ENCODE measurements at places on chromosomes 1 and 21.

- no peaks in the 10 kb centered on the region for H3K36me3 ChIP-seq
- DNase-seq = no peak
- H3K27ac ChIP-seq = no peak overlapping the region
These were observed 89.4 kb upstream of the IPO9 start for GRCh38 chr1:201739492-201740085.

DNA sequence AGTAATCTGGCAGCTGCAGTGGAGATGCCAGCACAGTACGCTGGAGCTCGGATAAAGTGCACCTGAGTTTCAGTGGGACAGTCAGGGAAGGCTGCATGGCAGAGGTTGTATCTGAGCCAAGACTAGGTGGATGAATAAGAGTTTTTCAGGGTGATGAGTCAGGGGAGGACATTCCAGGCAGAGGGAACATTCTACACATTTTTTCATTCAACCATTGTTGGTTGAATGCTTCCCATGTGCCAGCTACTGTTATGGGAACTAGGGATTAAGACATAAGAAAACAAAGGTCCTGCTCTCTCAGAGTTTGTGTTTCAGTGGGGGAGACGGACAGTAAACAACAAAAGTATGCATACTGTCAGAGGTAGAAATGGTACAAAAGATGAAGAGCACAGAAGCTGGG is 5.2 kb downstream of the LEPR start:
- peaks cover 45% of the 10 kb centered on the region for H3K36me3 ChIP-seq
- H3K27me3 ChIP-seq = no peaks in the 10 kb centered on the region
- H3K4me3 ChIP-seq = no peak overlapping the region
- DNase-seq = no peak
- H3K27ac ChIP-seq = no peak overlapping the region

GRCh38 chr1:158289811-158290210 is at the start of gene CD1C:
TSS of gene CD1C (plus strand) at chr1:158289923. CDS start at chr1:158290065, 142 bp downstream.
- no peak within 1 kb of the TSS for H3K4me3 ChIP-seq
- no peaks in the 10 kb centered on the region for H3K27me3 ChIP-seq
- no peak for DNase-seq
- no peak within 1 kb of the TSS for H3K27ac ChIP-seq
- no peaks in the 10 kb centered on the region for H3K36me3 ChIP-seq

GRCh38 chr1:197614916-197615692 is 160.2 kb downstream of the DENND1B start:
- H3K27ac ChIP-seq = no peak overlapping the region
- DNase-seq = no peak
- H3K27me3 ChIP-seq = no peaks in the 10 kb centered on the region

- no peak for DNase-seq
- no peak overlapping the region for H3K27ac ChIP-seq
- H3K4me1 ChIP-seq = peaks cover 19% of the 10 kb centered on the region
- no peak overlapping the region for H3K4me3 ChIP-seq
- peaks cover 79% of the 10 kb centered on the region for H3K36me3 ChIP-seq
- H3K27me3 ChIP-seq = no peaks in the 10 kb centered on the region
These were observed 43.0 kb downstream of the TRAF5 start for GRCh38 chr1:211369640-211370039.

DNA sequence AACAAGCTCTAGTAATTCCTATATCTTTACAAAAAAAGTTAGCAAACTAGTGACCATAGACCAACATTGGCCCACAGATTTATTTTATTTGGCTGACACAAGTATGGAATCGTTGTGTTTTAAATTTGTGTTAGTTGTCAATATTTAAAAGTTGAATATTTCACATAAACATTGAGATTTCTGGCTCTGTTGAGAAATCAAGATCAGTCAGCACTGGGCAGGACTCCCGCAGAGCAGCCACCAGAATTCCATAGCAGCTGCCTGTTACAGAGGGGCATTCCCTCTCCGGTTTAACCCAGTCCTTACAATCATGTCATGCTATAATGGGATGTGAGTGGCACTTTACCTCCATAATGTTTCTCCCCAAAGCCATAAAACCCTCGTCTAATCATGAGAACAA is 79.2 kb upstream of the NRIP1 start:
- peaks cover 3% of the 10 kb centered on the region for H3K27me3 ChIP-seq
- no peak overlapping the region for H3K27ac ChIP-seq
- no peak overlapping the region for H3K4me3 ChIP-seq
- H3K36me3 ChIP-seq = no peaks in the 10 kb centered on the region

- peak overlapping the region; percentile 85 for H3K4me3 ChIP-seq
- H3K27me3 ChIP-seq = peaks cover 66% of the 10 kb centered on the region
- peaks cover 9% of the 10 kb centered on the region for H3K4me1 ChIP-seq
- H3K27ac ChIP-seq = no peak overlapping the region
- no peaks in the 10 kb centered on the region for H3K36me3 ChIP-seq
- no peak for DNase-seq
These were observed 823 bp downstream of the ENAH start for GRCh38 chr1:225651872-225652728.

- H3K4me1 ChIP-seq = peaks cover 2% of the 10 kb centered on the region
- H3K4me3 ChIP-seq = no peak overlapping the region
- DNase-seq = no peak
- no peaks in the 10 kb centered on the region for H3K27me3 ChIP-seq
These were observed 44.3 kb upstream of the CAPZB start for GRCh38 chr1:19529664-19530063.

DNA sequence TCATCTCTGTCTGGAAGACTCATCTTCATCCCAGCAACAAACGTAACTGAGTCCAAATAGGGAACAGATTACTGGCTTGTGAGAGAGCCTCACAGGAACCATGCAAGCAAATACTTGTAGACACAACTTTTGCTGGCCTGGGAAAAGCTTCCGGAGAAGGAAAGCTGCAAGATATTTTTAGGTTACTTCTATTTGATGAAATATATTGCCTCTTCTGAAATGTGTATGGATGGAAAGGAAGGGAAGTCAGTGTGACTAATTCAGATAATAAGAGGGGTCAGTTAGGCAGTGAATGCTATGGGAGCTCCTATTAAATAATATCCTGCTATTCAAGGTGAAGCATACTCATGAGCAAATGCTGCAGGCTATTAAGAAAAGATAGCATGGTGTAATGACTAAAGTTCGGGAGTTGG is 20.4 kb upstream of the FGGY start:
- no peak overlapping the region for H3K4me3 ChIP-seq
- peaks cover 15% of the 10 kb centered on the region for H3K4me1 ChIP-seq
- H3K27ac ChIP-seq = no peak overlapping the region
- H3K27me3 ChIP-seq = peaks cover 6% of the 10 kb centered on the region
- no peaks in the 10 kb centered on the region for H3K36me3 ChIP-seq

- H3K4me1 ChIP-seq = peaks cover 8% of the 10 kb centered on the region
- no peak overlapping the region for H3K4me3 ChIP-seq
- no peak for DNase-seq
- H3K36me3 ChIP-seq = peaks cover 72% of the 10 kb centered on the region
These were observed 82.6 kb downstream of the IARS2 start for GRCh38 chr1:220176540-220176939.

GRCh38 chr1:211648336-211648735 is 27.1 kb downstream of the NEK2 start:
- H3K27ac ChIP-seq = no peak overlapping the region
- H3K4me1 ChIP-seq = peaks cover 1% of the 10 kb centered on the region
- H3K4me3 ChIP-seq = no peak overlapping the region

DNA sequence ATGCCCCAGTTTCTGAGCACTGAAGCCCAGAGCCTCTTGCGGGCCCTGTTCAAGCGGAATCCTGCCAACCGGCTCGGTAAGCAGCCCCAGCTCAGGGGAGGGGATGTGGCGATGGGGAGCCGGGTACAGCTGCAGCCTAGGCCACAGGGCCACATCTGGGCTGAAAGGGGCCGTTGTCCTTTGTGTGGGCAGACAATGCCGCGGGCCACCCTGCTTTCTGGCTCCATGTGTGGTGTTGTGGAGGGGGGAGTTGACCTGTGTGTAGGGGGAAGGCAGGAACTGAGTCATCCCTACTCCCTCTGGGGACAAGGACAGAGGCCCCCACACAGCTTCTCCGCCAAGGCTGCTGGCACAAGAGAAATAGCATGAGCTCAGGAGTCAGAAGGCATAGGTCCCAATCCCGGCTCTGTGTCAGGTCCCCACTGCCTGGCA is 26.0 kb downstream of the RPS6KA1 start:
- H3K27me3 ChIP-seq = no peaks in the 10 kb centered on the region
- peaks cover 85% of the 10 kb centered on the region for H3K36me3 ChIP-seq
- H3K27ac ChIP-seq = no peak overlapping the region
- H3K4me3 ChIP-seq = no peak overlapping the region
- no peak for DNase-seq
- H3K4me1 ChIP-seq = peaks cover 18% of the 10 kb centered on the region

GRCh38 chr1:108209456-108210108 is 9.4 kb upstream of the SLC25A24 start:
- no peak overlapping the region for H3K4me3 ChIP-seq
- H3K4me1 ChIP-seq = peaks cover 27% of the 10 kb centered on the region
- peaks cover 54% of the 10 kb centered on the region for H3K27me3 ChIP-seq
- no peak for DNase-seq

DNA sequence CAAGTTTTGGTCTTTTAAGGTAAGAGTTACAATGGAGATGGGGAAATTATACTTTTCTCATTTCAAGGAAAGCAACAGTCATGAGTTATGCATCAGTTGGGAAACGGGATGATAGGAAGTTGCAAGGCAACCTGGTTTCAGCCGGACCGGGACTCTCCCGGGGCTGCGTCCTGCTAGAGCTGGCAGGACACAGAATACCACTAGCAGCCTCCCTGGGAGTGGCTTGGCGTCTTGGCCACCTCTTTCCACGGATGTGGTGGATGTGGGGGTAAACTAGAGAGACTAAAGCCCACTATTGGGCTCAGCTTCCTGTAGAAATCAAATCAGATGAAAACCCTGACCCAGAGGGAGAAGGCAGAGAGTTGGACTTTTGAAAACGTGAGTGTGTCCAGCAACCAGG is 71.9 kb downstream of the ADARB1 start:
- no peaks in the 10 kb centered on the region for H3K27me3 ChIP-seq
- H3K27ac ChIP-seq = no peak overlapping the region
- H3K36me3 ChIP-seq = peaks cover 14% of the 10 kb centered on the region
- H3K4me1 ChIP-seq = peaks cover 4% of the 10 kb centered on the region
- H3K4me3 ChIP-seq = no peak overlapping the region

GRCh38 chr1:150832597-150832996 is 24.5 kb upstream of the CTSK start:
- no peak overlapping the region for H3K4me3 ChIP-seq
- H3K36me3 ChIP-seq = peaks cover 75% of the 10 kb centered on the region
- H3K27ac ChIP-seq = no peak overlapping the region
- no peak for DNase-seq
- H3K27me3 ChIP-seq = no peaks in the 10 kb centered on the region

GRCh38 chr1:167935216-167936067 is 1.0 kb upstream of the DCAF6 start:
- peaks cover 3% of the 10 kb centered on the region for H3K36me3 ChIP-seq
- peak; percentile 54 for DNase-seq
- H3K4me3 ChIP-seq = peak overlapping the region; percentile 94
- peaks cover 33% of the 10 kb centered on the region for H3K4me1 ChIP-seq
- H3K27ac ChIP-seq = peak overlapping the region; percentile 99
- H3K27me3 ChIP-seq = no peaks in the 10 kb centered on the region

DNA sequence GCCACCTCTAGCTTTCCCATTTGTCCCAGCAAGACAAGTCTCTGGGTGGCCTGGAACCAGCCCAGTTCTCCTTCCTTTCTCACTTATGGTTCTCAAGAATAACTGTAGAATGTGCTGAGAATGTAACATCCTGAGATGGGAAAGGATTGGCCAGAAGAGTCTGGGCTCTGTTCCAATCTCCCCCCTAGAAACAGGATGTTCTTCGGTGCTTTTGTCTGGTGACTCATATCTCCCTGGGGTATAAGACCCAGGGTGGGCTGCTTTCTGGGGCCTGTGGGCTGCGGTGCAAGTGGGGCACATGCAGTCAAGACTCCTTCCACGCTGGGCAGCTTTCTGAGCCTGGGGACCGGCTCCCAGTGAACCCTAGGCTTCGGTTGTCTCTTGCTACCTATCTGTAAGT is 251.2 kb upstream of the POU3F1 start:
- no peak overlapping the region for H3K27ac ChIP-seq
- H3K4me3 ChIP-seq = no peak overlapping the region
- no peaks in the 10 kb centered on the region for H3K36me3 ChIP-seq
- H3K27me3 ChIP-seq = peaks cover 14% of the 10 kb centered on the region
- no peaks in the 10 kb centered on the region for H3K4me1 ChIP-seq
- no peak for DNase-seq

DNA sequence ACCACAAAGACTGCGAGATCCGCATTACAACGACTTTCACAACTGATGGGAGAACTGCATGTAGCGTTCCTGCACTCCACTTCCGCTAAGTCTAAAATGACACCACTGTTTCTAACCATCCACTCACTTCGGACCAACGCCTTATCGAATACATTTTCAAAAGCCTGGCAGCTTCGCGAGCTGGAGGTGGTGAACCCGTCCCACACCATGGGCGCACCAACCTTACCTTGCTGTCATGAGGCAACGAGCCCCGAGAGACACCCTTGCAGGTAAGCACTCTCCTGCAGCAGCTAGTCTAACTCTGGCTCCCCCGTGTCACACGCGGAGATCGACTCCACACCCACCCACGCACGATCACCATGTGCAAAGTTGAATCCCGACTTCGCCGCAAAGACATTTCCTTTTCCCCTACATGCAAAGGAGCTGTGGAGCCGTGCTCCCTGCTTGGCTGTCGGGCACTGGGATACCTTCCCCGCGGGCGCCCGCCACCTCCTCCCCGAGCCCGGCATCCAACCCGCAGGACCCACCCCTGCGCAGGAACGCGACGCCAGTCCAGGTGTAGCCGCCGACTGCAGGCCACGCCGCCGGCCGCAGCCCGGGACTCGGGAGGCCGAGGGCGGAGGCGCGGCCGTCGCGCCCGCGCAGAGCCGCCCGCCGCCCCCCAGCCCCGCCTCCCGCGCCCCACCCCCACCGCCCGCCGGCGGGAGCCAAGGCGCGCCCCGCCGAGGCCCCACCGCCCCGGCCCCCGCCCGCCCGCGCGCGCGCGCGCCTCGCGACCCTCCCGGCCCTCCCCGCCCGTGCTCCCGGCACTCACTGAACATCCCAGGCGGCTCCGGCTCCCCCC is 629 bp downstream of the TAF5L start:
- peak overlapping the region; percentile 83 for H3K27ac ChIP-seq
- H3K4me1 ChIP-seq = peaks cover 53% of the 10 kb centered on the region
- H3K36me3 ChIP-seq = peaks cover 29% of the 10 kb centered on the region
- peak overlapping the region; percentile 92 for H3K4me3 ChIP-seq
- no peaks in the 10 kb centered on the region for H3K27me3 ChIP-seq

GRCh38 chr1:99441299-99442095 is 177.2 kb downstream of the PLPPR4 start:
- no peak overlapping the region for H3K27ac ChIP-seq
- H3K27me3 ChIP-seq = no peaks in the 10 kb centered on the region
- no peak for DNase-seq
- H3K4me1 ChIP-seq = no peaks in the 10 kb centered on the region
- H3K36me3 ChIP-seq = no peaks in the 10 kb centered on the region
- H3K4me3 ChIP-seq = no peak overlapping the region

DNA sequence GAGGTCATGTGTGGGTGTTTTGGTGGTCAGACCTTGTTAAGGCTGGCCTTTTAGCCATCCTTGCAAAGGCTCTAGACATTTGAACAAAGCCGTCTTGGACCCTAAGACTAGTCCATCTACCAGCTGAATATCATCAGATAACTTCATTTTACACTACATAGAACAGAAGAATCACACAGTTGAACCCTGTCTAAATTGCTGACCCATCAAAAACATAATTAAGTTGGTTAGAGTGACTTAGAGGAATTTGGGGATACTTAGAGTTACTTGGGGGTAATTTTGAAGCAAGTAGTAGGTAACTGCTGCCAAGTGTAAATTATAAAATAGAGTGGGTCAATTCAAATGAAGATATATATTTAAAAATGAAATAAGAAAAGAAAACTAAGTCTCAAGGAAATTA is 102.9 kb upstream of the ADGRL4 start:
- DNase-seq = no peak
- H3K4me3 ChIP-seq = no peak overlapping the region
- no peaks in the 10 kb centered on the region for H3K36me3 ChIP-seq
- H3K4me1 ChIP-seq = no peaks in the 10 kb centered on the region

GRCh38 chr1:247358920-247359319 is 27.3 kb upstream of the ZNF496 start:
- DNase-seq = no peak
- H3K36me3 ChIP-seq = no peaks in the 10 kb centered on the region
- no peak overlapping the region for H3K4me3 ChIP-seq
- no peak overlapping the region for H3K27ac ChIP-seq

Measured in activated T-helper 2 cell treated with anti-CD3 and anti-CD28 coated beads, Interferon-gamma antibody, Interleukin-2, Interleukin-4, amounts not matched to agents 10 μg/mL and 5 μg/mL and 100 μg/mL, durations not matched to agents 14 hours and 24 hours and 36 hours (primary cell).